ENCODE measurements at places on chromosomes 7 and 10.

GRCh38 chr10:6140965-6141295, 52.1 kb downstream of the RBM17 start:
- no peak for DNase-seq

- DNase-seq = no peak
Measured at GRCh38 chr10:23834091-23834490, 374.8 kb upstream of the KIAA1217 start.

- peak; percentile 36 for DNase-seq
Measured at GRCh38 chr7:65832281-65832680, 40.6 kb upstream of the VKORC1L1 start.

- DNase-seq = no peak
Measured at GRCh38 chr7:155355176-155355575, 57.5 kb downstream of the INSIG1 start.

DNA sequence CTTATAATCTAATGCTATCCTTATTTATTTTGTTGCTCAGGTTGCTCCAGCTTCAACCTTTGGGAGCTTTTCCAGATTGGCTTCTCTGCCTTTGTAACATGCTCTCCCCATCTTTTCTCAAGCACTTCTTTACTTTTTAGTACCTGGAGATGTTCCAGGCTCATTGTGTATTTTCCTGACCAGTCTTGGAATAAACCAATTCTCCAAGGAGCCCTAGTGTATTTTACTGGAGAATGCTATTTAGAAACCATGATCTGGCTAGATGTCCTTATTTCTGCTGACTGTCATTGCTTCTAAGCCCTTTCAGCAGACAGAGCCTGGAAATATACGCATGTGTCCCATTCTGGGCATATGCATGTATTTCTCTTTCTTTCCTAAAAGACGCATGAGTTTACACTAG, 95.7 kb downstream of the EMX2 start:
- no peak for DNase-seq

GRCh38 chr10:86632009-86632800, 22.1 kb upstream of the OPN4 start:
- DNase-seq = peak; percentile 19

GRCh38 chr10:89959433-89960110, 258.2 kb downstream of the KIF20B start:
- peak; percentile 5 for DNase-seq

DNA sequence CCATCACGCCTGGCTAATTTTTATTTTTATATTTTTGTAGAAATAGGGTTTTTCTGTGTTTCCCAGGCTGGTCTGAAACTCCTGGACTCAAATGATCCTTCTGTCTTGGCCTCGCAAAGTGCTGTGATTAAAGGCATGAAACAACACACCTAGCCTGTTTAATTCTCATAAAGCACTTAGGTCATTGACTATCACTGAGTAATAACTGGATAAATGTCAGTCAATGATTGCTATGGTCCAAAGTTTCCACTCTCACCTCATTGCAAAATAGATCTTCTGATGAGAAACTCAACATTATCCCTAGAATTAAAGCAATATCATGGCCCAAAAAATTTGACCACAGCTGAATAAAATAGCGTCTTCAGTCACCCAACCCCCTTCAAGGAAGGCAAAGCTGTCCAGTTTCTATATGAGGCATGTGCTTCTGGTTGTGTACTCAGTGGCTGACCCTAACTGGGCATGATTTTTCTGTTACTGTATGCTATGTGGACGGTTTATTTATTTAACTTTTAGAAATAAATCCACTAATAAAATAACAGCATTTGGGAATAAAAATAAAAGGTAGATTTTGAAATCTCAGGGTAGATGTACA, 86.5 kb upstream of the LRRN3 start:
- DNase-seq = no peak

GRCh38 chr10:102407425-102408130, 11.0 kb downstream of the PSD start:
- DNase-seq = no peak

DNA sequence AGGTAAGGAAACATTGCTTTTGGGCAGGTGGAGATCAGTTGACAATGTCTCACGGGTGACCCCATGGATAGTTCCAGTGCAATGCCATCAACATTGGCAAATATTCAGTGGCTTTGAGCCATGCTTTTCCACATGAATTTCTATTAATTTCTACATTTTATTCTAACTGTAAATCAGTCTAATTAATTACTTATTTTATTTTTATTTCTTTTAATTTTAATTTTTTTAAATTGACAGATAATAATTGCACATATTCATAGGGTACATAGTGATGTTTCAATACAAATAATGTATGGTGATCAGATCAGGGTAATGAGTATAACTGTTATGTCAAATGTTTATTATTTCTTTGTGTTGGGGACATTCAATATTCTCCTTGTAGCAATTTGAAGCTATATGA, 3.8 kb downstream of the ABCA13 start:
- DNase-seq = no peak

GRCh38 chr7:73824986-73825385, 5.8 kb upstream of the CLDN4 start:
- DNase-seq = no peak

DNA sequence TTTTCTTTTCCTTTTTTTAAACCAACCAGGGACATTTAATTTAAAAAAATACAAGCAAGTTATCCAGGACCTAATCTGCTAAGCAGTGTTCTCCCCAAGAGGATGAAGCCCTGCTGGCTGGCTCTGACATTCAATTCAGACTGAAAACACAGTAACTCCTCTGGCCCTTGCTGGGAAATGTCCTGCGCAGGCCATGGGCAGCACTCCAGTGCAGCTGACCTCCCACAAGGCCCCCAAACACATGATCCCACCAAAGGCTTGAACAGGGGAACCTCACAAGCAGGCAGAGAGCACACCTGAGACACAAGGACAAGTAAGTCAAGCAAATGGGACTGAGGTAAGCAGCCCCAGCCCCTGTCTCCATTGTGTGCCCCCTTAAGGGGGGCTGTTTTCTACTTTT, 56.9 kb upstream of the FHIP2A start:
- no peak for DNase-seq

DNA sequence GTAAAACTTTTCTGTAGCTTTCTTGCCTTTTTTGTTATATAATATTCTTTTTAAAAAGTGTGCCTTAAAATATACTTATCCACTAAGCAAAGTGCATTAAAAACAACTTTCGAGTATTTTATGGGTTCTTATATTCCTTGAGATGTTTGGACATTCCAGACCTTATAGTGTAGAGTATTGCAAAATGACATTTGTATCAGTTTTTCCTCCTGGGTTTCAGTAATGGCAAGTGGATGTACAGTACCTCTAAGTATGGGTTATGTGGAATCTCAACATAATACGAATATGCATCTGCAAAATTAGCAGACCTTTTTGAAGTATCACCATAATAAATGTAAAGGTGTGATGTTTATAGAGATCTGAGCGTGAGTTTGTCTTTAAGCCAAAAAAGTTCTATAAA, 2.7 kb downstream of the CDK13 start:
- no peak for DNase-seq

Measured in fibroblast of upper back skin (primary cell).